ENCODE measurements at places on chromosomes 7 and 10.
A peak's percentile ranks its signal among the peaks of the same experiment; 100 is the strongest.

- DNase-seq = no peak
Observed at GRCh38 chr7:155381852-155382801, 75.8 kb upstream of the EN2 start.

DNA sequence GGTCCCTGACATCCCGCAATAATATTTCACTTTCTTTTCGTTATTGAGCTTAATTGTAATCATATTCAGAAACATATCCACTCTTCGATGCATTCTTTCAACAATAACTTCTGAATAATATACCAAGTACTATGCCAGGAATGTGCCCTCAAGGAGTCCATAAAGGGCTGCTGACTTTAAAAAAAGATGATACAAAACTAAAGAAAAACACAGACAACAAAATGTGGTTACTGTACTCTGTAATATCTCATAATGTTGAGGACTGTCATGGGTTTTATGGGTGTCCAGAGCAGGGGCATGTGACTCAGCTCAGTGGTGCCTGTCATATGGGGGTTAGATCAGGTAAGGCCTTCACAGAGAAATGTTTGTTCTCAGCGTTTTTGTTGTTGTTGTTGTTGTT is 73.7 kb downstream of the ARL4A start:
- no peak for DNase-seq

DNA sequence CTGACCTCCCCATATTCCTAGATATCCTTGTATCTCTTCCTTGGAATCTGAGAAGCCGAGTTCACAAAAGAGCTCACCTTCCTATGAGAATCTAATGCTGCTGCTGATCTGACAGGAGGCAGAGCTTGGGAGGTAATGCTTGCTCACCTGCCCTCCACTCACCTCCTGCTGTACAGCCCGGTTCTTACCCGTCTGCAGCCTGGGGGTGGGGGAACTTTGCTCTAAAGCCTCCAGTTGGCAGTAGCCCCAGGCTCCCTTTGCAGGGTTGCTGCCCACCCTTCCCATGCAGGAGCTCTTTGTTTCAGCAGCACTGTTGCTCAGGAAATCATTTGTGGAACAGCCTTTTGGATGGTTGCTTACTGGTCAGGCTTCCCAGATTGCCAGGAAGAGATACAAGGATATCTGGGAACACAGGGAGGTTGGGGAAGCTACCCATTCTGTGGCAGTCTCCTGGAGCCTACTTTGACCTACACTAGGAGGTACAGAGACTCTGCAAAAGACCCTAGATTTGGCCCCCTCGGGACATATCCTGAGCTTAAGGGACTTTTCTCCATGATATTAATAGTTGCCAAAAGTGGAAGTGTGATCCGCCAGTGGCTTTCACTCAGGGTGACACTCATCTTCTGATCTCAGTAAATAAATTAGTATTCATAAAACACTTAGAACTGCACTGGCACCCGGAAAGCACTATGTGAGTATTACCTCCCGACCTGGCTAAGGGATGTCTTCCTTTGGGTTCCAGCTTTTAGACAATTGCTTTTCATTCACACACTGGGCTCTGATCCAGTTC is 363.7 kb upstream of the PODXL start:
- DNase-seq = no peak

- DNase-seq = no peak
Observed at GRCh38 chr7:116231543-116231942, 21.2 kb downstream of the TES start.

- DNase-seq = no peak
Observed at GRCh38 chr10:110794808-110795207, 76.9 kb upstream of the PDCD4 start.

DNA sequence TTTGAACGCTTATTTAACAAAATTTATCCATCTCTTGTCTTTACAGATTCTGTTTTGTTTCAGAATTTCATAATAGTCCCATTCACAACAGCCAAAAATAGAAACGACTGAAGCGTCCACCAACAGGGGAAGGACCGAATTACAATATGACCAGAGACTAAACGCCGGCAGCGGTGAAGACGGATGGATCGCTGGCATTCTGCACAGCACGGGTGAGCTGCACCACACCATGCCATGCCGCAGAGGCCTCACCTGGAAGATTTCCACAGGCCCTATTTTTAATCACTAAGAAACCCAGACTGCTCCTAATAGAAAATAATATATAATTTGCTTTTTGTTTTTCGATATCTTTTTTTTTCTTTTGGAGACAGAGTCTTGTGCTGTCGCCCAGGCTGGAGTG is 91.0 kb downstream of the ELFN1 start:
- no peak for DNase-seq

DNA sequence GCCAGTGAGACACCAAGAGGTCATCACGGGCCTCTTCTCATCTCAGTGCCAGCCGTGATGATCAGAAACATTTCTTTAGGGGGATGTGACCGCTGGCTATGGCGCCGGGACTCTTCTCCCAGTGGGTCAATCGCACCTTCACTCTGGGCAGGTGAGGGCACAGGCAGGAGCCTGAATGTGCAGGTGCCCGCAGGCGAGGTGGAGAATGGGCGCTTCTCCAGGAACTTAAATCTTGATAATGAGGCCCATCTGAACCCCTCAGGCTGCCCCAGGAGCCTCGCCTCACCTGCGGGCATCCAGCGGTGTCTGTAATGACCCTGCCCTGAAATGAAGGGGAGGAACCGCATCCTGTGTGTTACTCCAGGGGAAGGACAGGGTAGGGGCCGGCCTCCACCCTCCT is 204.7 kb downstream of the ADARB2 start:
- DNase-seq = no peak

GRCh38 chr7:127937066-127937680 is 94.1 kb downstream of the LRRC4 start:
- no peak for DNase-seq

DNA sequence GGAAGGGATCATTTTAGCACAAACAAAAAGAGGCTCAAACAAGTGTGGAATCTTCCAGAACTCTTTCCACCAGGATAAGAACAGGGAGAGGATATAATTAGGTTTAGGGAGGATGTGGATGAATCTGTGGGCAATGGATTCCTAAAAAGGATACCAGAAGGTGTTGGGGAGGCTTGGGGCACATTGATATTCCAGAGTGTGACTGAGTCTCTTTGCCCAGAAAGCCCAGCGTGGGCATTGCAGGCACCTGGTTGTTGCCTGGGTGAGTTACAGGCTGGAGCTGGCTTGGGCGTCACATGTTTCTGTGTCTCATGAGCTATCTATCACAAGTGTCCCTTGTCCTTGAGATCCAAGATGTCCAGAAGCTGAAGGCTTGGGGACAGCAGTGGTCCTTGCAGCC is 3.3 kb downstream of the COL26A1 start:
- DNase-seq = no peak

GRCh38 chr10:56319386-56319785 is 41.7 kb downstream of the ZWINT start:
- DNase-seq = no peak

DNA sequence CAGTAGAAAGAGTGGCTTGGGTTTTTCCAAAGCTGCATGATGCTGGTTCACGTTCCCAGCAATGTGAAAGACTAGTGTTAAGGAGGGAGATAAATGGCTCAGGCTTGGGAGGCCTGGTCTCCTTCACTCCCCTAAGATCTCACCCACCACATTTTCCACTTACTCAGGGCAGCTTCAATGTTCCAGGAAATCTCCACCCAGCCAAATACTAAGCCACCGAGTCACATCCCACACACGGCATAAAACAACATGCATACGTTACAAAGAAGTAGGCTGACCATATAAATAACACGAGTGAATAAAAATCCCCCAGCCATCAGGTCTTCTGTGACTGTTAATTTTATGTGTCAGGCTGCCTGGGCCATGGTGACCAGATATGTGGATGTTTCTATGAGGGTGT is 303.5 kb downstream of the SFMBT2 start:
- no peak for DNase-seq

- DNase-seq = peak; percentile 51
Observed at GRCh38 chr7:26153823-26154783, 2.1 kb downstream of the NFE2L3 start.

- DNase-seq = no peak
Observed at GRCh38 chr7:124497176-124497575, 268.4 kb downstream of the GPR37 start.

DNA sequence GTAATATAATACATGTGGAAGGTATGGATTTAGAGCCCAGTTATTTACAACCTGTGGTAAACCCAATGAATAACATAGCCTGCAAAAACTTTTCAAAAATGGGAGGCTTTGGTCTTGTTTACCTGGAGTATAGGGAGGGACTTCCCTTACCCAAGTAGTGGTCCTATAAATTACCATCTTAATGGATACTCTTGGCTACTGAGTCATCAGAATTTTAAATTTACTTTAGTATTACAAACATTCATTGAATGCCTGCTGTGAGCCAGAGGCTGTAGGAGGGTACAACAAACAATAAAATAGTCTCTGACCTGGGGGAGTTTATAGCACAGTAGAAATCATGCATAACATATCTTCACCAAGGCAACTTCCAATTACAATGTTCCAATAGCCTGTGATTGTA is 365.1 kb downstream of the BBS9 start:
- DNase-seq = no peak

DNA sequence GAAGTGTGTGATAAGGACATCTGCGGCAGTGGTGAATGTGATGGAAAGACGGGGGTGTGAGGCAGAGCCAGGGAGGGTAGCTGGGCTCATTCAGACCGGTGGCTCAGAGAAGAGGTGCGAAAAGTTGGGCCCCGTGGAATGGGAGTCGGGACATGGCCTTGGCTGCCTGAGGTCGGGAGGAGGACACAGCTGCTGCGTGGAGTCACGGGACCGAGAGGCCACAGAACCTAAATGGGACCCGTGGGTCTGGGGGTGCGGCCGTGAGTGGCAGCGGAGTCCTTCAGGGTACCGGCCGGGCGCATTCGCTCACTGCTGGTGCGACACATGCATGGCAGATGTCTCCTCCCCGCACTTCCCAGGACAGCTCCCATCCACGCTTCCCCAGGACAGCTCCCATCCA is 22.9 kb upstream of the LARP4B start:
- DNase-seq = no peak

GRCh38 chr10:31590023-31590800 is 271.2 kb downstream of the ZEB1 start:
- DNase-seq = no peak

DNA sequence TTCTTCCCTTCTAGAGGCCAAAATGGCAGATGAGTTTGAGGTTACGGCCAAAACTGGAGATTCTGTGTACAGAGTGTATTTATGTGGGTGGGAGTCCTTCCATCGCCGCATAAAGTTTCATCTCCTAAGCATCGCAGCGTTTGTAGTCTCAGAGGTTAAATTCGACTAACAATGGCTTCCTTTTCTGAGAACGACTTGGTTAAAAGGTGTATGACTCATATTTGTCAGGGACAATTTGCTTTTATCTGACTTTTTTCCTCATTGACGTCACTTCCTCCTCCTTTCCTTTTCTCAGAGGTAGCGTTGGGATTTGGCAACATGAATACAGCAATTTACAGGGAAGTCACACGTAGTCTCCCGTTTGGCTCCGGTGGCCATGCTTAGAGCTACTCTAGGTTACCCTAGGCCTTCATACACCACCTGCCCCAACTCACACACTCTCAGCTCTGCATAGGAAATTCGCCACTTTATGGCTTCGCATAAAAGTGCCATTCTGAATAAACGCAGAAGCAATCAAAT is 37.6 kb upstream of the TCF7L2 start:
- DNase-seq = no peak

GRCh38 chr10:12605580-12606405 is 256.4 kb downstream of the CAMK1D start:
- no peak for DNase-seq
